ENCODE measurements at places on chromosomes 12 and 14.
A peak's percentile ranks its signal among the peaks of the same experiment; 100 is the strongest.

DNA sequence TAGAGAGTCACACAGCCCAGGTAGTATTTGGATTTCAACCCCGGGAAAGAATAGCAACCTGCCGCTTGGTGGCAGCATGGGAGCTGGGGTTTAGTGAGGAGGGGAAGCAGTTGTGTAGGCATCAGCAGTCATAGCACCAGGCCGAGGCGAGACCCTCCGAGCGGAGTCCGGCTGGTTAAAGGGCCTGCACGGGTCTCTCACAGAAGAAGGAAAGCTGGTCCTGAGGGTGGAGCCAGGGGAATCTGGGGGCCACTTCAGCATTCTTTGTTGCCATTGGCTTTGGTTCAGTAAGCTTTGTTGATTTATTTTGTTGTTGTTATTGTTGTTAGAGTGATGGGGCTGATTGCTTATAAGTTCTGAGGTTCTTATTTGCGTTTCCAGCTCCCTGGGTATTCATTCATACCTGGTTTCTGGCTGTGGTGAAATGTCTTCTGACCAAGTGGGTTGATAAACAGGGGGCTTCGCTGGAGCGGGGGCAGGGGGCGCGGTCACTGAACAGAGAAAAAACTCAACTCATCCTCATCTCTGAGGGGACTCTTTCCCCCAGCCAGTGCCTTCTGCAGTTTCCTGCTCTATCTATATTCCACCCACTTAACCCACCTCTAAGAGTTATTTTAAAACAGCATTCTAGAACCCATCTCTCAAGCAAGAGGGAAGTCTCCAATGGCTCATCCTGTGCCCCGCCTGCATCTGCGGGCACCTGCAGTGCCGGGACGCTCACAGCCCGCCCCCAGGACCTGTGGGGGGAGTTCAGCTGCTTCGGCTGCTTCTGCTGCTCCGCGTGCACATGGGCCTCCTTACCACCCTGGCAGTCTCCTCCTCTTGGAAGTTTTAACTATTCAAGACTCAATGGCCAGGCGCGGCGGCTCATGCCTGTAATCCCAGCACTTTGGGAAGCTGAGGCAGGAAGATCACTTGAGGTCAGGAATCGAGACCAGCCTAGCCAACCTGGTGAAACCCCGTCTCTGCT is 11.6 kb downstream of the CKB start:
- DNase-seq = no peak

DNA sequence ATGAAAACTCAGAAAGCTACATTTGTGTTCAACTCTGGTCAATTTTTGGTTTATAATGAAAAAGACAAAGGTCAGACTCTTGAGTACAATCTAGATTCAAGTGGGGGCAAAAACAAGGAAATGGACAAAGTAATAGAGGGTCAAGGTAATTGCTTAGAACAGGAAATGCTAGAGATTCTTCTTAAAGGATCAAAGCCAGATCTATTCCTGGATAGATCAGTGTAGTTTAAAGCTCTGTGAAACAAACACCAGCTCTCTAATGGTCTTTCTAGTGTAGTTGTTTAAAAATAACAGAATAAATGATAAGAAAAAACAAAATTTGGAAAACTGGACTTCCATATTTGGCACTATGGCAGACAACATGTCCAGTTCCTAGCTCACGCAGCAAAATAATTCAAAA is 70.7 kb upstream of the SLC8A3 start:
- DNase-seq = no peak

GRCh38 chr14:75068294-75069120 is 934 bp upstream of the ZC2HC1C start:
- no peak for DNase-seq

GRCh38 chr14:81313200-81313599 is 86.9 kb downstream of the STON2 start:
- DNase-seq = no peak

- no peak for DNase-seq
These were observed 23.4 kb downstream of the DDX47 start for GRCh38 chr12:12836571-12836970.

- peak; percentile 76 for DNase-seq
These were observed 15.1 kb upstream of the PLEK2 start for GRCh38 chr14:67426983-67427606.

DNA sequence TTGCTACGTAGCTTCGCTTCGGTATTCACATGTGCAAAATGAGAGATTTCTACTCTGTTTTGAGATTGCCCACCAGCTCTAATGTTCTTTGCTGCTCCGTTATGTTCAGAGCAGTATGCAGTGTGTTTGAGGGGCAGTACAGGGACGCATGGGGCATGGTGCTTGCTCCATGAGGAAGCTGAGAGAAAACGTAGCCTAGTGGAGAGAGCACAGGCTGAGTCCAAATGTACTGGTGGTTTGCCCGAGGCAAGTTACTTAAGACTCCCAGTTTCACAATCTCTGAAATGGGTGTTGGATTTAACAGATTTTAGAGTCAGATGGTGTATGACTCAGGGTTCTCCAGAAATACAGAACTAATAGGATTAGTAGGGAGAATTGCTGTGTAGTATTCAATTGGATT is 310.5 kb downstream of the ETNK1 start:
- DNase-seq = no peak

DNA sequence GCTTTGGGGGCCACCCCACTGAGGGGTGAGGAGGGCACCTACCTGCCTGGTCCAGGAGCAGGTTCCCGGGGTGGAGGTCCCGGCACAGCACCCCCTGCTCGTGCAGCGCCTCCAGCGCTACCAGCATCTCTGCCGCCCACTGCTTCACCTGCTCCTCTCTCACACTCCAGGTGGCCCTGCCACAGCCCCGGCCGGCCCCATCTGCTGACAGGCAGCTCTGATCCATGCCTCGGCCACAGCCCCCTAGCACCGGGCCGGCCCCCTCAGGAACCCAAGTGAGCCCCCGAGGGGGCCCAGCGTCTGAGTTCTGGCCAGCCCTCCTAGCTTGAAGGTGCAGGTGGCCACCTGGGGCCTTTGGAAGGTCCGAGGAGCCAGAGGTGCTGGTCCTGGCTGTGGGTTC is 13.6 kb downstream of the RPS6KL1 start:
- DNase-seq = no peak
